ENCODE measurements at places on chromosomes 3 and 15.
A peak's percentile ranks its signal among the peaks of the same experiment; 100 is the strongest.

GRCh38 chr15:96121086-96121920 is 209.2 kb upstream of the NR2F2 start:
- DNase-seq: peak; percentile 28

DNA sequence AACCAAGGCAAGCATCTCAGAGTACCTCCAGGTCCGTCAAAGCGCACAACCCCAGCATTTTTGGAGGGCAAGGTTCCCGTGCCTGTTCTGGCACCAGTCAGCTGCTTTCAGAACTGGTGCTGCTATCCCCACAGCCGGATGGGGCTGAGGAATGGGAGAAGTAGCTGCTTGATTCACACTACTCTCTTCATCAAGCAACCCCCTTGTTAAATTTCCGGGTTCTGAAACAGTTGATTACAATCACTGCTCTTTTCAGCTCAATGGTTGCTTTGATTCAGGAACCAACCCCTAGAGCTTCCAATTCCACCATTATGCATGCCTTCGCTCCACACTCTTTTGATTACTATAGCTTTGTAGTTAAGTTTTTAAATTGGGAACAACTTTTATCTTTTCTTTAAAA is 12.3 kb upstream of the UBA7 start:
- no peak for DNase-seq

- DNase-seq: no peak
These were observed 65.0 kb upstream of the DAZL start for GRCh38 chr3:16670191-16670590.

DNA sequence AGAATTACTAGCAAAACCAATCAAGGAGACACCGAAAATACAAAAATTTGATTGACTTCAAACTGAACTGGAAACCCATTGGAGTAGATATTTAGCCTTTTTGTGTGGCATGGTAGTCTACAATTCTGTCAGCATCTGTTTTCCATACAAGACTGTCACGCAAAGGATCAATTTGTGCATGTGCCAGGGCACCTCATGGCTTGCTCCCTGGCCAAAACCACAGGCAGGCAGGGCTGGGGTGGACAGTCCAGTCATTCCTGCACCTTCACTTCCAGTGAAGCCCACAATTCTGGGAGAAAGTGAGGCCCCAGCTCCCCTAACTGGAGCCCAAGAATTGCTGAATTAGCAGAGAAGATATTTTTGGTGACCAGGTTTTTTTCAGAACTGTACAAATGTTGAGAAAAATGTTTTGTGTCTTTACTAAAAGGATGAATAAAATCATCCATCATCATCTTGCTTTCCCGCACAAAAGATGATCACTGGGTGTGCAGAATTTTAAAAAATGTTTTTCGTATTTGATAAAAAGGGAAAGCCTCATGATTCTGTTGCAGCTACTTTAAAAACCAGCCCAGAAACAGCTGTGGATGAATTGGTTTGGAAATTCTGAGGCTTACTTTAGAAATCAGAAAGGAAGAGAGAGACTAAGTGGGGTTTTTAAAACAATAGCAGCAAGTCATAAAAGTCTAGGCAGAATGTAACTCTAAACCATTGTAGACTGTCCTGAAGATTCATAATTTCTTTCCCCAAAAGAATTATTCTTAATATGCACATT is 86.4 kb downstream of the PCCB start:
- DNase-seq: no peak

DNA sequence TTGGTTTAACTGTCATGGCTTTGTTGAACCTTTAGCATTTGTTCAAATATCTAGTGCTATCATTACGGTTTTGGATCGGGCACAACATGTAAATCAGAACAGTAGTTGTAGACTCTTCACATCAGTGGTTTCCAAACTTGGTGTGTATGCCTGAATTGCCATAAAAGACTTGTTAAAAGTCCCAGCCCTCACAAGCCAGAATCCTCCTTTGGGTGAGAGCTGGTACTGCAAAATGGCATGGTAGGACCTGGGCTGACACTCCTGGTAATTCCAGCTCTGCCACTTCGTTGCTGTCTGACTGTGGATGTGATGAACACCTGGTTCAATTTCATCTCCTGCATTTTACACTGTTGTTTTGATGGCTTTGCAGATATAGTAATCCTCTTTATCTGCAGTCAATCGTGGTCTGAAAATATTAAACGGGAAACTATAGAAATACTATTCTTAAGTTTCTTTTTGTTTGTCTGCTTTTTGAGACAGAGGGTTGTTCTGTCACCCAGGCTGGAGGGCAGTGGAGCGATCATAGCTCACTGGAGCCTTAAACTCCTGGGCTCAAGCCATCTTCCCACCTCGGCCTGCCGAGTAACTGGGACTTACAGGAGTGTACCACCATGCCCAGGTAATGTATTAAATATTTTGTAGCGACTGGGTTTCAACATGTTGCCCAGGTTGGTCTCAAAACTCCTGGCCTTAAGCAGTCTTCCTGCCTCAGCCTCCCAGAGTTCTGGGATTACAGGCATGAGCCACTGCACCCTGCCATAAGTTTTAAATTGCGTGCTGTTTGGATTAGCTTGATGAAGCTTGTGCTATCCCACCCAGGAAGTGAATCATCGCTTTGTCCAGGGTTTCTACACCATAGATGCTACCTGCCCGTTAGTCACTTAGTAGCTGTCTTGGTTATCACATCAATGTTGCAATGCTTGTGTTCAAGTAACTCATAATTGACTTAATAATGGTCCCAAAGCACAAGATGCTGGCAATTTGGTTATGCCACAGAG is 61.6 kb downstream of the RAB7A start:
- DNase-seq: no peak

DNA sequence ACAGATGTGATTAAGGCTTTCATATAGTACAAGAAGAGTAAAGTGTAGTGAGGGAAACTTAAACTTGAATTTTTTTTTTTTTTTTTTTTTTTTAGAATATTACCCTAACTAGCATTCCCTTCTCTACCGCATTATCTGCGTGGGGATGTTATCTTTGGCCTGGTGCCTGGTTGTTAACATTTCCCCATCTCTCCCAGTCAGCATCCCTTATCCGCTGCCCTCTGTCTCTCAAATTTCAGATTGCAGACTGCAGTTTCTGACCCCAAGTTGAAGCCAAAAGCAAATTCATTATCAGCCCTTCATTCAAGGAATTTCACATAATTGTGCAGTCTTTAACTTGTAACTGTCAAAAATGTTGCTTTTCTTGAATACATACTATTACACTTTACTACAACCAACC is 353.0 kb downstream of the PLOD2 start:
- no peak for DNase-seq

GRCh38 chr15:31214158-31214863 is 112.3 kb upstream of the KLF13 start:
- DNase-seq: no peak

- DNase-seq: no peak
These were observed 22.1 kb downstream of the KLHL25 start for GRCh38 chr15:85772668-85773067.

DNA sequence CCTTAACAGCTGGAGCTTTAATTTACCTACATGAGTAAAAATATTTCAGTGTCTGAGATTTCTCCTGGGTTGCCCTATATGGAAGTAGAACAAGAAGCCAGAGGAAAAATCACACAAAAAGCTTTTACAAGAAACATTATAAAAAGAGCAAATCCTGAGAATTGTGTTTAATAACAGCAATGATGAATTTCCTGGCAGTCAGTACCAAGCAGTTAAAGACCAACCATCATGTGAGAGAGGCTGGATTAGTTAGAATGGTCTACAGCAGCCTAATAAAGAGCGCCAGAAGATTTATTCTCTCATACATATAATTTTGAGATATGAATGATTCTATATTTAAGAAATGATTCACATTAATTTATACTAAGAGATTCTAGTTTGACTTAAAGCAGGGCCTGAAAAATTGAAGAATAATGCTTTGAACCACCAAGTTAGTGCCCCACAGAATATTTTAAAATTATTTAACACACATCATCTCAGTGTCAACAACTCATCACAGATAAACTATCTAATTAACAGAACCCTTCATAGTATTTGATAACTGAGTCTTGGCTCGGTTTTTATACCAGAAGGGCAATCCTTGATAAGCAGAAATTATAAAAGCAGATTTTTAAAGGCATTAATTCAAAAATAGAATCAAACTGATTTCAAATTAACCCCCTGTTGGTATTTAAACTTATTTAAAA is 59.9 kb upstream of the DPH6 start:
- DNase-seq: no peak

GRCh38 chr3:98361289-98361688 is 7.6 kb downstream of the OR5K4 start:
- DNase-seq: no peak

- DNase-seq: no peak
These were observed 470.5 kb downstream of the EPHA3 start for GRCh38 chr3:89577637-89578530.

- no peak for DNase-seq
These were observed 207.9 kb upstream of the GAP43 start for GRCh38 chr3:115415246-115415996.

All from AG04449 (cell line).